Activated T-helper 2 cell treated with anti-CD3 and anti-CD28 coated beads, Interferon-gamma antibody, Interleukin-2, Interleukin-4, amounts not matched to agents 10 μg/mL and 5 μg/mL and 100 μg/mL, durations not matched to agents 14 hours and 24 hours and 36 hours (primary cell): ENCODE measurements at places on chromosomes 6 and 20. TPM values are rescaled to one million over a fixed set of nuclear protein-coding genes. Genes with fewer than 3 reads are reported as not detected.

DNA sequence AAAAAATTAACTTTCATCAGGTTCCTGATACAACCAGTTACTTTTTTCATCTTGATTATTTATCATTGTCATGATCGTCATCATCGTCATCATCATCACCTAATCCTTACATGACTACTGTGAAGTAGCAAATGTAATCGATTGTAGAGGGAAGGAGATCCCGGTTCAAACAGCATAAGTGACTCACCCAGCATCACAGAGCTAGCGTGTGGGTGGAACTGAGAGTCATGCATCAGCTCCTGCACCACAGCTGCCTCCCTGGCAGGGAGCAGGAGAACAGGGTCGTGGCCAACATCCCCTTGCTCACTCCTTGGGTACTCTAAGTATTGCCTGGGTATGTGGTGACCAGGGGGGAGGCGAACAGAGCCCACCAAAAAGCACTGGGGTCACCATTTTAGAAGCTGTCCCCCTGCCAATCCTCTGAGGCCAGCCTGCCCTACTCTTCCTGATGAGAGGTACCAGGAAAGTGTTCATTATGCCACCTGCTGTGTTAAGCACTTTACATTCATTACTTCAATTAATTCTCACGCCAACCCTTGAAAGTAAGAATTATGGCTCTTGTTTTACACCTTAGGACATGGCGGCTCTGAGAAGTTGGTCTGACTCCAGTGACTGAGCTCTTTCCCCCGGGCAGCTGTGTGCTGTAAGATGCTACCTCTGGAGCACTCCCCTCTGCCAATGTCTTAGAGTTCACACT, 425.2 kb downstream of the CD83 start:
- peak; percentile 23 for DNase-seq
- peak overlapping the region; percentile 76 for H3K27ac ChIP-seq
- H3K4me1 ChIP-seq = peaks cover 31% of the 10 kb centered on the region
- no peak overlapping the region for H3K4me3 ChIP-seq
- H3K27me3 ChIP-seq = no peaks in the 10 kb centered on the region
- H3K36me3 ChIP-seq = no peaks in the 10 kb centered on the region

DNA sequence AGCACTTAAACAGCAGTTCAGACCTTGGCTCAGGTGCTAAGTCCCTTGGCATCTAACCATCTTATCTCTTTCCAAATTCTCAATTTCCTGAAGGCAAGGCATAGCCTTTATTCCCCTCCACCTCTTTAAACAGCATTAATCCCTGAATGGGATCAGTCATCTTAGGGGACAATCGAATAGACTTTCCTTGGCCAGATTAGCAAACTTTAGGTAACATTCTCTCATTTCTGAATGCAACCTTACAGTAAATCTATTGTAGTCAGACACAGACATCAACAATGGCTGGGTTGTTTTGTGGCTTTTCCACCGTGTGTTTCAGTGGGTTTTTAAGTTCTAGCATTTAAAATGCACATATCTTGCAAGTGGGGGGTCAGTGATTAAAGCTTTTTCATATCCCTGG, 56.8 kb downstream of the ATP9A start:
- no peak overlapping the region for H3K4me3 ChIP-seq
- H3K4me1 ChIP-seq = peaks cover 21% of the 10 kb centered on the region
- peaks cover 8% of the 10 kb centered on the region for H3K36me3 ChIP-seq
- no peak for DNase-seq

DNA sequence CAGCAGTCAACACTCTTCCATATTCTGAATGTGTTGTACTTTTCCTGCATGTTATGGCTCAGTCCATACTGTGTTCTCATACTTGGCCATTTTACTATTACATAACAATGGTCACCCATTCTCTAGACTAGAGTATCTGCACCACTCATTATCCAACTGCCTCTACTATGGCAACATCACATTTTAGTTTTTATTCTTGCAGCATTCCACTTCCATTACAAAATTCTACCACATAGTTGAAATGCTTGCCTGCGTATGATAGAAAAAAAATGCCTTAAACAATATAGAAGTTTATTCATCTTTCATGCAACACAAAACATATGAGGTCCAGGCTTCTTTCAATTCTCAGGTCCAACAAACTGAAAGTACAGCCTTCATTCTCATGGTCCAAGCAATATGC, 128.0 kb downstream of the TENT5A start:
- no peaks in the 10 kb centered on the region for H3K36me3 ChIP-seq
- H3K27me3 ChIP-seq = no peaks in the 10 kb centered on the region
- H3K4me1 ChIP-seq = no peaks in the 10 kb centered on the region
- no peak overlapping the region for H3K4me3 ChIP-seq

- H3K4me1 ChIP-seq = peaks cover 12% of the 10 kb centered on the region
- H3K27me3 ChIP-seq = no peaks in the 10 kb centered on the region
- no peak overlapping the region for H3K4me3 ChIP-seq
- H3K27ac ChIP-seq = no peak overlapping the region
Measured at GRCh38 chr20:50724112-50724725, 7.2 kb upstream of the PARD6B start.

GRCh38 chr6:154861825-154862224, 128.6 kb downstream of the SCAF8 start:
- H3K27me3 ChIP-seq = no peaks in the 10 kb centered on the region
- peaks cover 7% of the 10 kb centered on the region for H3K4me1 ChIP-seq
- no peak overlapping the region for H3K4me3 ChIP-seq
- H3K36me3 ChIP-seq = peaks cover 3% of the 10 kb centered on the region

- H3K36me3 ChIP-seq = no peaks in the 10 kb centered on the region
- H3K27ac ChIP-seq = no peak overlapping the region
Measured at GRCh38 chr6:34597605-34598353, 41.6 kb upstream of the SPDEF start.

DNA sequence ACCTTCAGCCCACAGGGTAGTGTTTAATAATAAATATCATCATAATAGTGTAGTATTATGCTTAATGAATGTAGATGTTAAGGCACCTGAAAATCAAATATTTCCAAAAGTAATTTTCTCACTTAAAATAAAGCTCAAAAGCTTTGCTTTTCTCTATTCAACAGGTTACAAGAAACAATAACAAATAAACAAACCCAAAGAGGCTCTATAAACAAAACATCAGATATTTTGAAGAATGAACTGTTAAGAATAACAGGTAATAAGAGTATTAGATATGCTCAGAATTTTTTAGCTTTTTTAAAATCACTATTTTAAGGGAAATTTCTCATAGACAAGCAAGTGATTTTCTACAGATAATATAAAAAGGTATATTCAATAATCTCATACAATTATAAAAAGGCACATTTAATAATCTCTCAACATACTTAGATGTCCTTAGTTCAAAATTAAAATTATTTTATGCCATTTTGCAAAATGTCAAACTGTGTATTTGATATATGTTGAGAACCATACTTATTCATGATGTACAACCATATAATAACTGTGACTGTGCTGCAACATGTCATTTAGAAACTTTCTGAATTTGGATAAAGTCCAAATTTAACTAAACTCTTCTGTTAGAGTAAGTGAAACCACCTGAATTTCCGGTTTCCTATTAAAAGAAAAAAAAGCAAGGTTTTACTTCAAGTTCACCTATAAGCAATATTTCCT, 35.8 kb downstream of the PHIP start:
- no peak overlapping the region for H3K4me3 ChIP-seq
- peaks cover 63% of the 10 kb centered on the region for H3K36me3 ChIP-seq
- no peak overlapping the region for H3K27ac ChIP-seq
- no peak for DNase-seq
- no peaks in the 10 kb centered on the region for H3K27me3 ChIP-seq

- peak overlapping the region; percentile 93 for H3K27ac ChIP-seq
- H3K4me1 ChIP-seq = peaks cover 57% of the 10 kb centered on the region
- no peaks in the 10 kb centered on the region for H3K27me3 ChIP-seq
Measured at GRCh38 chr6:106163446-106163965, 77.4 kb downstream of the PRDM1 start.

- H3K4me3 ChIP-seq = no peak overlapping the region
- DNase-seq = no peak
- H3K27me3 ChIP-seq = peaks cover 18% of the 10 kb centered on the region
- peaks cover 36% of the 10 kb centered on the region for H3K4me1 ChIP-seq
Measured at GRCh38 chr20:17859002-17859615, 109.5 kb downstream of the SNX5 start.

DNA sequence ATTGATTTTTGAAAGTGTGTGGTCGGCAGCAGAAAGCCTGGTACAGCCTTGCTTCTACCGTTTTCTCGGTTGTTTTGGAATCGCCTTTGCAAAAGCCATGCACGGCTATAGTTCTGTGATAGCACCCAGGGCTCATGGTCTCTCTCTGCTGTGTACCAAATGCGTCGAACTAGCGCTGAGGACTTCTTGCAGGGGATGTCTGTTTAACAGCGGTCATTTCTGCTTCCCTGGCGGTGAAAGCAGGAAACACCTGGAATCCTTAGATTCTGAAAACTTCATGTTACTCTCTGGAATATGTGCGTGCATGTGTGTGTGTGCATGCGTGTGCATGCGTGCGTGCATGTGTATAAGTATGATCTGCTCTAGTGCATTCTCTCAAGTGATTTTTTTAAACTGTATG, 26.1 kb upstream of the GCNT2 start:
- H3K27ac ChIP-seq = no peak overlapping the region
- DNase-seq = no peak
- no peak overlapping the region for H3K4me3 ChIP-seq
- H3K36me3 ChIP-seq = no peaks in the 10 kb centered on the region
- H3K27me3 ChIP-seq = peaks cover 20% of the 10 kb centered on the region

DNA sequence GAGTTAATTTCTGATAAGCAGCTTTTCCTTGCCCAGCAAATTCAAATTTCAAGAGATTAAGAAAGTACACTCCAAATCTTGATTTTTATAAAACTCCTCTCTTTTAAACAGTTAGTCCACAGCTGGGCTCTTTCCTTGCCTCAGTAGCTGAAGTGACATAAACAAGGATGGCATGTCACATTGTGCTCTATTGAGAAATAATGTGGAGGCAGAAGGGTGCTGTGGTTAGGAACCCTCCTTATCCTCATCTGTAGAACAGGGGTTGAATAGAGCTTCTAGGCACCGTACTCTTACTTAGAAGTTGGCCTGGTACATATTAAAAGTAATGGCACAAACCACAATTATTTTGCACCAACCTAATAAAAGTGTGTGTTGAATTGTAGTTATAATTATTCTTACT, 70.3 kb downstream of the RSPO3 start:
- no peaks in the 10 kb centered on the region for H3K4me1 ChIP-seq
- H3K27ac ChIP-seq = no peak overlapping the region
- peaks cover 16% of the 10 kb centered on the region for H3K27me3 ChIP-seq
- H3K4me3 ChIP-seq = no peak overlapping the region
- no peaks in the 10 kb centered on the region for H3K36me3 ChIP-seq

DNA sequence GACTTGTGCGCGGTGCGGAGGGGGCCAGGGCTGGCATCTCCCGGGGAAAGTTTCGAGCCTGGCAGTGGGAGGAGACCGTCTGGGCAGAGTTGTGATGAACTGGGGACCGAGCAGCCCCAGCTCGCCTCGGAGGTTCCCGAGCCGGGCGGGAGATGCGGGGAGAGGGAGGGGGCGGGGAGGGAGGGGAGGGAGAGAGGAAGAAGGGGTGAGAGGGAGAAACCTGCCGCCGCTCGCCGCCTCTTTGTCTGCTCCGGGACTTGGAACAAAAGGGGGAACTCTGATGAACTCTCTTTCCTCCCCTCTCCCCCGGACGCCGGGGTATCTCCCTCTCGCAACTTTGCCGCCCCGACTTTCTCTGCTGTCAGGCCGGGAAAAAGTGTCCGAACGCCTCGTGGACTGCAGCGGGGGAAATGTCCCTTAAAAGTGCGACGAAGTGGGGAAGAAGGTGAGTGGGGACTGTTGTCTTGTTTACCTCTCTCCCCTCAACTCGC, 72.7 kb downstream of the SOX4 start:
- no peaks in the 10 kb centered on the region for H3K36me3 ChIP-seq
- H3K27me3 ChIP-seq = peaks cover 65% of the 10 kb centered on the region
- DNase-seq = no peak
- H3K4me1 ChIP-seq = peaks cover 16% of the 10 kb centered on the region

GRCh38 chr6:142542704-142543233, 241.0 kb downstream of the ADGRG6 start:
- H3K27ac ChIP-seq = no peak overlapping the region
- no peak overlapping the region for H3K4me3 ChIP-seq
- no peak for DNase-seq
- peaks cover 2% of the 10 kb centered on the region for H3K4me1 ChIP-seq
- no peaks in the 10 kb centered on the region for H3K36me3 ChIP-seq

- peaks cover 36% of the 10 kb centered on the region for H3K4me1 ChIP-seq
- peak; percentile 47 for DNase-seq
- no peak overlapping the region for H3K27ac ChIP-seq
- H3K36me3 ChIP-seq = no peaks in the 10 kb centered on the region
Measured at GRCh38 chr6:119077643-119078375, 655 bp downstream of the FAM184A start.

DNA sequence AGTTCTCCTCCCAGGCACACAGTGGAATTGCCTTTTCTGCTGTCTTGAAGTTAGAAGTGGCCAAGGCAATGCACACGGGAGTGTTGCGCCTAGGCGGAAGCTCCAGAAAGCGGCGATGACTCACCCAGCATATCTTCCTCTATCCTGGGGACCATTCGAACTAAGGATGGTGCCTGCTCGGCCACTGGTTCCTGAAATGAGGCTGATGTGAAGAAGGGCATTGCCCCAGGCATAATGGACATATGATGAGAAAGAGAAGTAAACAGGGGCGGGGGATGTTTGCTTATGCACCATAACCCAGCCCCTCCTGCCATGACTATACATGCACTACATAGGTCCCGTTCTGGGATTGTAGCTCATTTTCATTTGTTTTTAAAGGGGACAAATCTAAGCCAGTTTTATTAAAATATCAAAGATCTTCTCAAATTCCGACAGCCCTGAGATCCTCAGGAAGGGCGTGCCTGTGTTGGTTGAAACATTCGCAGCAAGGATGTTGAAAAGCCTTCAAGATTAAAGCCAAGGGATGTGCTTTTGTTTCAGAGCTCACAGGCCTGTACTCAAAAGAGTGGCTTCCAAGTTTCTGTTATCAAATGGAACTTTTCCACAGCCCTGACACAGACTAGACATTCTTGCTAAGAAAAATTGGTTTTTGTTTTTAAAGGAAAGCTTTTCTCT, 218.5 kb downstream of the LY86 start:
- H3K4me1 ChIP-seq = peaks cover 19% of the 10 kb centered on the region
- H3K27me3 ChIP-seq = peaks cover 26% of the 10 kb centered on the region
- no peak overlapping the region for H3K4me3 ChIP-seq
- DNase-seq = no peak
- no peaks in the 10 kb centered on the region for H3K36me3 ChIP-seq

GRCh38 chr6:7991536-7991935, 72.7 kb downstream of the BLOC1S5 start:
- H3K4me1 ChIP-seq = no peaks in the 10 kb centered on the region
- no peak overlapping the region for H3K4me3 ChIP-seq
- no peaks in the 10 kb centered on the region for H3K27me3 ChIP-seq
- no peaks in the 10 kb centered on the region for H3K36me3 ChIP-seq
- DNase-seq = no peak

GRCh38 chr6:156627524-156627923, 149.7 kb upstream of the ARID1B start:
- H3K4me1 ChIP-seq = no peaks in the 10 kb centered on the region
- no peak overlapping the region for H3K27ac ChIP-seq
- no peak for DNase-seq

- no peaks in the 10 kb centered on the region for H3K4me1 ChIP-seq
- no peak overlapping the region for H3K27ac ChIP-seq
- DNase-seq = no peak
- peaks cover 57% of the 10 kb centered on the region for H3K36me3 ChIP-seq
- no peaks in the 10 kb centered on the region for H3K27me3 ChIP-seq
Measured at GRCh38 chr6:90544081-90544480, 42.8 kb downstream of the MAP3K7 start.

GRCh38 chr6:154710689-154711088, 22.5 kb upstream of the SCAF8 start:
- H3K27ac ChIP-seq = no peak overlapping the region
- no peak overlapping the region for H3K4me3 ChIP-seq
- H3K27me3 ChIP-seq = peaks cover 13% of the 10 kb centered on the region
- H3K4me1 ChIP-seq = no peaks in the 10 kb centered on the region
- H3K36me3 ChIP-seq = no peaks in the 10 kb centered on the region
- no peak for DNase-seq

The RIPPLY2 gene
- not detected in 2 replicates for total RNA-seq

The FABP7 gene
- not detected in 2 replicates for total RNA-seq

The UBE2V1 gene
- total RNA-seq = 158 and 174 TPM in 2 replicates

The BPIFA1 gene
- not detected in 2 replicates for total RNA-seq

The CALHM5 gene
- not detected in 2 replicates for total RNA-seq
